ENCODE measurements at places on chromosomes 13 and 19. TPM values are rescaled to one million over a fixed set of nuclear protein-coding genes. Genes with fewer than 3 reads are reported as not detected.

Gene NBEA
- 20.9 TPM for total RNA-seq

Gene CGB2
- not detected for total RNA-seq

DNA sequence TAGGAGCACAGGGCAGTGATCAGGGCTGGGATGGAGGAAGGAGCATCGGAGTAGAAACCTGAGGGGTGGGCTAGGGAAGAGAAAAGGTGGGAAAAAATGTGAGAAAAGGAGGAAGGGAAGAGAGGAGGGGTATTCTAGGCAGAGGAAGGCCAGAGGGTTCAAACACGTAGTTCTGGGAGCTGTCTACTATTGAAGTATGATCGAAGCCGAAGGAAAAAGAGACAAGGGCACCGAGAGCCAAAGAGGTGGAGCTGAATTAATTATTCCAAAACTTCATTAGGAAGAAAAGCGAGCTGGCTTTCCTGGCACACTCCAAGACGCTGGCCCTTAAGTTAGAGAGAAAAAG, 7.8 kb downstream of the DLL3 start:
- H3K4me1 ChIP-seq = no peaks in the 10 kb centered on the region
- H3K27ac ChIP-seq = no peak overlapping the region
- H3K27me3 ChIP-seq = peaks cover 62% of the 10 kb centered on the region

- DNase-seq = no peak
- no peaks in the 10 kb centered on the region for H3K27me3 ChIP-seq
- H3K36me3 ChIP-seq = peaks cover 3% of the 10 kb centered on the region
Observed at GRCh38 chr13:36353001-36353400, 6.8 kb upstream of the SPART start.

Gene BCAM
- total RNA-seq = 211 TPM

Gene CABP5
- total RNA-seq = not detected

DNA sequence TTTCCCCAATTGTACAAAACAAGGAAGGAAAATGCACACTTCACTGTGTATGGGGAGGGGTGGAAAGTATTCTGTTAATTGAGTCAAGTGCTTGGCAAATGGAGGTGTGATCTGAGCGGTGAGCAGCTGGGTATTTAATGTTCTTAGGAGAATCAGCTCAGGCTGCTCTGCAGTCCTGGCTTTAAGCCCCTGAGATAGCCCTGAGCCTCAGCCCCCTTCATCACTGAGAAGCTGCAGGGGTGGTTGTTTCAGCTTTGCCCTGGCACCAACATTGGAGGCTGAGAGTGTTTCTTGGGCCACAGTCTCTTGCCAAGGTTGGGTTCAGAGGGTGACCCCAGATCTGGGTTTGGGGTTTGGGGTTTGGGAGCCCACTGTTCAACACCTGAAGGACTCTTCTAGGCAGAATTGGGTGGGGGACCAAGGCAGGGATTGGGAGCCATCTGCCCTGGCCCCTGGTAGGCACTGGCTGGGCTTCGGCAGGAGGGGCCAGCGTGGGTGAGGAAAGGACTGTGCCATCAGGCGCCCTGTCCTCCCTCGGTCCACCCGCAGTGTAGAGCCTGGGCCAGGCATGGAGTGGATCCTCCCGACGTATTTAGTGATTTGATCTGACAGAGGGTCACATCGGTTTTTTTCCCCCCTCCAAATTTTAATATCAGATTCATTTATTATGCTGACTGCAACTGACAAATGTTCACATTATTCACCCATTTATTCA, 66.7 kb upstream of the ZNF536 start:
- no peak for DNase-seq
- no peak overlapping the region for H3K4me3 ChIP-seq
- H3K4me1 ChIP-seq = peaks cover 48% of the 10 kb centered on the region
- no peak overlapping the region for H3K27ac ChIP-seq
- no peaks in the 10 kb centered on the region for H3K36me3 ChIP-seq

DNA sequence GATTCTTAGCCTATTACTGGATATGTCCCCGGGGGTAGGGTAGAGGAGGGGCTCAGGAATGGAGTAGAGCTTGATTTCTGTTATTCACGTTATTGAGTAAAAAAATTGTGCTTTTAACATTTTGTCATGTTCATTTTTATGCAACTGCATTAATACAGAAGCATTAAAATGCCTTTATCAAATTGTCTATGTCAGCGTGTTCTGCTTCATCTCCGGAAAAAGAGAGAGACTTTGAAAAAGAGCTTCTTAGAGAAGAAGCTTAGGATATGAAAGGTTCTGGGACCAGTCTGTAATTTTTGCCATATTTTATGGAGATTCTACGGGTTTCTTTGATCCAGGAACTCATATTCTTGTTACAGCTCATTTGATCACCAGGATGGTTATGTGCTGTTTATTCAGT, 82.0 kb downstream of the SLC10A2 start:
- H3K4me3 ChIP-seq = no peak overlapping the region
- DNase-seq = no peak
- peaks cover 2% of the 10 kb centered on the region for H3K36me3 ChIP-seq
- H3K27ac ChIP-seq = no peak overlapping the region
- no peaks in the 10 kb centered on the region for H3K27me3 ChIP-seq

DNA sequence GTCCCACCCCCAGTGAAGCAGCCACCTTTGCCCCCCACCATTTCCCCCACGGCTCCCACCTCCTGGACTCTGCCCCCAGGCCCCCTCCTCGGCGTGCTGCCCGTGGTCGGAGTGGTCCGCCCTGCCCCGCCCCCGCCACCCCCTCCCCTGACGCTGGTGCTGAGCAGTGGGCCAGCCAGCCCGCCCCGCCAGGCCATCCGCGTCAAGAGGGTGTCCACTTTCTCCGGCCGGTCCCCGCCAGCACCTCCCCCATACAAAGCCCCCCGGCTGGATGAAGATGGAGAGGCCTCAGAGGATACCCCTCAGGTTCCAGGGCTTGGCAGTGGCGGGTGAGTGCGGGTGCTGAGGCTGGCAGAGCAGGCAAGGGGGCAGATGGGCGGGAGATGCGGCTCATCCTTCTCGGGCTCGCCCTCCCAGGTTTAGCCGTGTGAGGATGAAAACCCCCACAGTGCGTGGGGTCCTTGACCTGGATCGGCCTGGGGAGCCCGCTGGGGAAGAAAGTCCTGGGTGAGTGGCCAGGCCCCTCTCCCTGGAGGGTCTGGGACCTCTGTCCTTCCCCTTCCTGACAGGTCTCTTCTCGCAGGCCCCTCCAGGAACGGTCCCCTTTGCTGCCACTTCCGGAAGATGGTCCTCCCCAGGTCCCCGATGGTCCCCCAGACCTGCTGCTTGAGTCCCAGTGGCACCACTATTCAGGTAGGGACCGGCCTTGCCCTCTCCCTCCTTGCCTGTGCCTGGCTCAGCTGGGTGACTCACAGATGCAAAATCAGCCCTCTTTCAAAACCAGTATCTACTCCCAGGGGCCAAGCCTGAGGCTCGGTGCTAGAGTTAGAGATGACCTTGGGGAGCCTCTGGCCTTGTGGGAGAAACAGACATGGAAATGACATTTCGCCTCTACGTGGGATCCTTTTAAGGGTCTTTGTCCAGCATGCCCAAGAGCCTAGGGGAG, 8.8 kb downstream of the IGFLR1 start:
- no peak for DNase-seq
- no peaks in the 10 kb centered on the region for H3K4me1 ChIP-seq
- no peaks in the 10 kb centered on the region for H3K27me3 ChIP-seq
- peaks cover 32% of the 10 kb centered on the region for H3K36me3 ChIP-seq
- H3K4me3 ChIP-seq = no peak overlapping the region
- no peak overlapping the region for H3K27ac ChIP-seq

DNA sequence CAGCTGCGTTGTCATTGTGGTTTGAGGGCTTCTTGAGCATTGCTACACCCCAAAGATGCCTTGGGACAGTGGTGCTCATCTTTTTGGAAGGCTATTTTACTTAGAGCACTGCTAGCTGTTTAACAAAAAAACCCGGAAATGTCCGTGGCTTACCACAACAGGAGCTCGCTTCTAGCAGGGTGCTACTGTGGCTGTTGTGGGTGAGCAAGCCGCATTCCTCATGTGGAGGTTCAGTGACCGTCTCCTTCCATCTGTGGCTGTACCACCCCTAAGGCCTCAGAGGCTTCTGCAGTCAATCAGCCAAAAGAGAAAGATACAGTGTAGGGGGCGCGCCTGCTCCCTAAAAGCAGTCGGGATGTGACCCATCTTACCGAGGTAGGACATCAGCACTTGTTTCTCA, 1004.2 kb downstream of the UQCRFS1 start:
- H3K4me3 ChIP-seq = no peak overlapping the region
- no peak for DNase-seq
- H3K4me1 ChIP-seq = no peaks in the 10 kb centered on the region
- H3K27ac ChIP-seq = no peak overlapping the region

GRCh38 chr19:16400911-16401591, 70.7 kb downstream of the EPS15L1 start:
- DNase-seq = no peak
- H3K27me3 ChIP-seq = no peaks in the 10 kb centered on the region
- no peak overlapping the region for H3K4me3 ChIP-seq

GRCh38 chr13:76991432-76991795, 467 bp upstream of the CLN5 start:
- peaks cover 13% of the 10 kb centered on the region for H3K4me1 ChIP-seq

Gene CRX
- not detected for total RNA-seq

- H3K4me3 ChIP-seq = no peak overlapping the region
- H3K27ac ChIP-seq = no peak overlapping the region
- H3K36me3 ChIP-seq = no peaks in the 10 kb centered on the region
- H3K4me1 ChIP-seq = no peaks in the 10 kb centered on the region
Observed at GRCh38 chr13:85536706-85537105, 262.5 kb downstream of the SLITRK6 start.

Gene ATP4A
- not detected for total RNA-seq

- no peak overlapping the region for H3K4me3 ChIP-seq
- peaks cover 19% of the 10 kb centered on the region for H3K36me3 ChIP-seq
- no peak for DNase-seq
- H3K27me3 ChIP-seq = no peaks in the 10 kb centered on the region
- H3K4me1 ChIP-seq = peaks cover 12% of the 10 kb centered on the region
Observed at GRCh38 chr13:110440946-110441731, 120.4 kb downstream of the RAB20 start.

- H3K27me3 ChIP-seq = no peaks in the 10 kb centered on the region
- H3K27ac ChIP-seq = no peak overlapping the region
- H3K4me1 ChIP-seq = peaks cover 9% of the 10 kb centered on the region
- peaks cover 2% of the 10 kb centered on the region for H3K36me3 ChIP-seq
Observed at GRCh38 chr13:43797159-43797558, 10.4 kb upstream of the ENOX1 start.

Gene SYMPK
- total RNA-seq = 114 TPM

Gene FAM124A
- total RNA-seq = 1.6 TPM

DNA sequence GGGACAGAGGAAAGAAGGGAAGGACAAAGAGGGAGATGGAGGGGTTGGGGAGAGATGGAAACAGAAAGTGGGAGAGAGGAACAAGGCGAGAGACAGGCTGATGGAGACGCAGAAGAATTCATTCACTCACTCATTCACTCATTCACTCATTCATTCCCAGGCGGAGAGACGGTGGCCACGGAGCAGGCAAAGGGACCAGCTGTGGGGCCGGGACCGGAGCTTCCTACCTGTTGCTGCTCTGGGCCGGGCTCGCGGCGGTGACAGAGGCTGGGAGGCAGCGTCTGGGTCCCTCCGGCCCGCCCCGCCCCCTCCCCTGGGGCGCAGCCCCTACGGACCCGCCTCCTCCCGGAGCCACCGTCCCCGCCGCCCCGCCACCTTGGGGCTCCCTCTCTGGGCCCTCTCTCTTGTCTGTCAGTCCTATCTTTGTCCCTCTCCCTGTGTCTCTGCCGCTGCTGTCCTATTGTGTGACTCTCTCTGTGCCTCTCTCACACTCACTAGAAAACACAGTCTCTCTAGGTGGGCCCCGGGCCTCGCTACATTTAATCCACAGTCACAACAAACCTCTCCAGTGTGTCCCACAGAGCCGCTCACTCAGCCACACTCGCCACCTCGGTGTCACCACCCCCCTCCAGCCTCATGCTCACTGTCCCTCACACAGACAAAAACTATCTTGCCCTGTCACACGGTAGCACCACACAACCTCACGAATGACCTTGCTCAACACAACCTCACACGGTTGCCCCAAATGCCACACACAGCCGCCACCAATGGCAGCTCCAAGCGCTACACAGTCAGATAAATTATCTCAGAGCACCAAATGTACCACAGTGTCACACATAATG, at the start of gene GNG8:
Gene GNG8, minus strand, starts transcription at position 283 of the 842 bp plus-strand sequence. CDS start 1,520 bp downstream, outside the sequence.
- peaks cover 3% of the 10 kb centered on the region for H3K4me1 ChIP-seq
- peaks cover 53% of the 10 kb centered on the region for H3K27me3 ChIP-seq
- no peak within 1 kb of the TSS for H3K4me3 ChIP-seq
- no peak within 1 kb of the TSS for H3K27ac ChIP-seq

- DNase-seq = no peak
- no peaks in the 10 kb centered on the region for H3K4me1 ChIP-seq
- no peak overlapping the region for H3K27ac ChIP-seq
- H3K27me3 ChIP-seq = peaks cover 19% of the 10 kb centered on the region
- H3K4me3 ChIP-seq = no peak overlapping the region
Observed at GRCh38 chr13:101691341-101691860, 238.9 kb downstream of the ITGBL1 start.

DNA sequence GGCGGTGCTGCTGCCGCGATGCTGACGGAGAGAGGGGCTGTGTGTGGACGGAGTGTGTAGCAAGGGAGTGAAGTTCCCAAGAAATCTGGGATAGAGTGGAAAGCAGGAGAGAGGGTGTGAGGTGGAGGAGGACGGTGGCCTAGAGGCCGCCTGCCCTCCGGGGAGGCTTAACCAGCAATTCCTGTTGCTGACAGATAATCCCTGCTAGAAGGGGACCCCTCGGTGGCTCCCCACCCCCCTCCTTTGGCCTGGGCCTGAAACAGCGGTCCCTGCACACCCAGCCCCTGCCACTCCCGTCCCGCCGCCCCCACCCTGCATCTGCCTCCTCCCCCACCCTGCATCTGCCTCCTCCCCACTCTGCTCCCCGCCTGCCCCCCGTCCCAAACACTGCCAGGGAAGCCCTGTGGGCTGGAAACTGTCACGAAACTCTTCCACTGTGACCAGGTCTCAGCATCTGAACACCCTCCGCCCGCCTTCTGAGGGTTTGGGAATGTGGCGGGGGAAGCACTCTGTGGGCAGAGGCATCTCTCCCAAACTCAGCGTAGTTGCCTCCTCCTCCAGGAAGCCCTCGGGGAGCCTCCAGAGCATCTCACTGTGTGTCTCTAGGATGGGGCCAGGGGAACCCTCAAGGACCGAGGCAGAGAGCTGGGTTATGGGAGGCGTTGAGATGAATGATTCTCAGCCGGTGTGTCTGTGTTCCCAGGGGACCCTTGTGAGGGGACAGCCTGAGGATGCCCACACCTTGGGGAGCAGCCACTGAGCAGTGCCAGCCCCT, 17.1 kb upstream of the MATK start:
- no peak for DNase-seq
- peaks cover 44% of the 10 kb centered on the region for H3K27me3 ChIP-seq
- H3K4me1 ChIP-seq = no peaks in the 10 kb centered on the region
- no peak overlapping the region for H3K4me3 ChIP-seq
- no peak overlapping the region for H3K27ac ChIP-seq

Gene CYP4F12
- not detected for total RNA-seq

DNA sequence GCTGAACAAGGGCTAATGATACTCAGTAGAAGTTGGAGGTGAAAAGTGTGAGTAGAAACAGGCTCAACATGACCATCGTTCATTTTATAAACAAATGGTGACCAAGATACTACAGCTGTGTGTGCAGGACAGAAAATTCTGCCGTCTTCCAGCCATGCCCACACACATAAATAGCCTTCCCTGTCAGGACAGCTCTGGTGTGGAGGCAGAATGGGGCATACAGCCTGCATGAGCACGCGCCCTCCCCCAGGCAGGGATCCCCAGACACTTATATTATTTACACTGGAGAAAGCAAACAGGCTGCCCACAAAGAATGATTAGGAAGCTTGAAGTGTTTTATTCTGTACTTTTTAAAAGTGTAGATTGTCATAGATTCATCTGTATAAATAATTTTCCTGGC, 20.4 kb downstream of the GJA3 start:
- no peaks in the 10 kb centered on the region for H3K4me1 ChIP-seq
- peaks cover 35% of the 10 kb centered on the region for H3K27me3 ChIP-seq
- no peak for DNase-seq
- H3K27ac ChIP-seq = no peak overlapping the region

All from progenitor cell of endocrine pancreas (in vitro differentiated cells).